ENCODE measurements at places on chromosomes 1 and 21.

DNA sequence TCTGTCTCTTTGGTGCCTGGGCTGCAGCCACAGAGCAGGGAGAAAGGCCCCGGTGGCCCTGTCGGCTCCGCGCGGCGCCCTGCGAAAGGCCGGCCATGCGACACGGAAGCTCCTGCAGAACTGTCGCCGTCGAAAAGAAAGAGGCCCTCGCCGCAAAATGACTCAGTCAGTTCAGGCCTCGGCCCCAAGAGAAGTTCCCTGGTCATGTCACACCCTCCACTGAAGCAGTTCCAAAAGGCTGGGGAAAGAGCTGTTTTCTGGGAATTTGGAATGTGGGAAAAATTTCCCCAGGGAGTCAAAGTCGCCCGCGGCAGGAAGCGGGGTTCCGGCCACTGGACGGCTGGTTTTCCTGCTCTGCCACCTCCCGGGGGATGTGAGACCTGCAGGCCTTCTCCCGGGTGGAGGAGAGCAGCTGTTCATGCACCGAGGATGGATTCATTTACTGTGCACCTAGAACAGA, 115.8 kb upstream of the ZNF678 start:
- peak; percentile 36 for DNase-seq

DNA sequence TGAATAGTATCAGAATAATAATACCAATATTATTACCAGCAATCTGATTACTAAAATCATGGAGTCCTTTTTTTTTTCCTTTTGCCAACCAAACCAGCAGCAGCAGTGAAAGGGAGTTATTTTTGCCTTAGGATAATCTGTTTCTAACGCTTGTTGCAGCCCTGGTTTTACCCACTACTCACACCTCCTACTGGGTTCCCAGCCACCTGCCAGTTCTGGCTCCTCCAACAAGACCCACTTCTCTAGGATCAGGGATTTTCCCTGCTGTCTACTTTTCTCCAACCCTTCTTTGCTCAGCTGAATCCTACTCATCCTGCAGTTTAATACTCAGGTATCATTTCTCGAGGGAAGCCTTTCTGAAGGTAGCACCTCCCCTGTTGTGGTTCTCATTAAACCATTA, 96.8 kb upstream of the BCAR3 start:
- DNase-seq: no peak

DNA sequence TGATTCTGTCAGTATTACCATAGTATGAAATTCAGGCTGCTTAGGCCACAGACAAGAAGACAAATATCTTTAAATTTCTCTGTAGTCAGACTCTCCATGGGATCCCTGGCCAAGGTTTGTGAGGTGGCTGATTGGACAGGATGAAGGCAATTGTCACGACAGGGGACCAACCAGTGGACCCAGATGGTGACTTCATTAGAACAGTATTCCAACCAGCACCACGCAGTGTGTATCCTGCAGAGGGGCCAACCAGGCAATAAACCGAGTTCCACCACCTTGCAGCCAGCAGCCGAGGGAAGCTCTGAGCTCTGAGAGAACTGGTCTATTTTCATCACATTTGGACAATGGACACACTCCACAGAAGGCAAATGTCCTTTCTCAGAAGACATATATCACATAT, 16.1 kb downstream of the DSCAM start:
- DNase-seq: no peak

GRCh38 chr1:8390707-8391106, 72.8 kb downstream of the SLC45A1 start:
- no peak for DNase-seq

- DNase-seq: no peak
Measured at GRCh38 chr1:187641015-187641414, 812.3 kb downstream of the PLA2G4A start.

DNA sequence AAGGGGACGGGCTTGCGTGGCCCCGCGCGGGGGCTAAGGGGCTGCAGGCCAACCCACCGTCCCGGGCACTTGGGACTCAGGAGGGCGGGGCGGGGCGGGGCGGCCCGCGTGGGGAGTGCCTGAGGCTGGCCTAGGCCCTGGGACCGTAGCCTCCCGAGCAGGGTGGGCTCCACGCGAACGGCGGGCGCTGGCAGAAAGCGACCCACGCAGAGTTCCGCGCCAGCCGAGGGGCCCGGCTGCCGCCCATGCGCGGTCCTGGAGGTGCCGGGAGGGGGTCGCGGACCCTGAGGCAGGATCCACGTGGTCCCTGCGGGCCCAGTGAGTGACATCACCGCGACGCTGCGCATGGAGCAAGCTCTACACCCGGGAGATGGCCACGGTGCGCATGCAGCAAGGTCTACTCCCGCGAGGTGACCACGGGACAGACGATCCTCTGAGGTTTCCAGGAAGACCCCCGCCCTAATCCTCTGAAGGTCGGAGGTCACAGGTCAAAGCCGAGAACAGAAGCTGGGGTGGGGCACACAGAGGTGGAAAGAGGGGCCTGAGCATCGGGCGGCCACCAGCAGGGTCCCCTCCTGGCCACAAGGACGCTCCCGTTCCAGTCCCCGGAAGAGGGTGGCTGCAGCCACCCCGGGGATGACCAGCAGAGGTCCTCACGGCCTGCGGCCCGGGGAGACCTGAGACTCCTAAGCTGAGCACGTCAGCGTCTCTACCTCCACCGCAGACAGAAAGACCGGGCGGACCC, 13.5 kb upstream of the SLC19A1 start:
- DNase-seq: peak; percentile 79

DNA sequence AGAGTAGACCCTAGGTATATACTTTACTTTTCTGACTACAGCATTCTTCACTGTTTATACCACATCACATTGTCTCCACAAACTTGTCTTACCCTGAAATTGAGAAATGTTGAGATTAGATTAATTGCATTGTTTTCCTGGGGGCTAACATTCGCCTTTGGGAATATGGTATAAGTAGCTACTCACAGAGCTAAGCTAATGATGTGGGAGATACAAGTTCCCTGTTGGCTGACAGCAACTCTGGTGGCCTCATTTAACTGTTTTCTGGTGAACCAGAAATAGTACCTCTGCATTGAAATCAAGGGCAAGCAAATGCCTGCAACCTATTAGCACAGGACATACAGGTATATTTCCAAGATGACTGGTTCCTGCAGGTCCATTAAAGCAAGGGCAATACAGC, 13.2 kb upstream of the VCAM1 start:
- no peak for DNase-seq

GRCh38 chr1:34612091-34612827, 142.6 kb upstream of the GJB5 start:
- no peak for DNase-seq

All from left renal pelvis (tissue), 4 donors.